ENCODE measurements at places on chromosomes 7 and 10. TPM values are rescaled to one million over a fixed set of nuclear protein-coding genes. Genes with fewer than 3 reads are reported as not detected.

MYL10 gene
- total RNA-seq = not detected

SYT15B gene
- 0.12 TPM for total RNA-seq

TMEM130 gene
- total RNA-seq = 0.31 TPM

WEE2 gene
- total RNA-seq = not detected

ZNF488 gene
- total RNA-seq = not detected

- H3K27ac ChIP-seq = peak overlapping the region; percentile 18
- H3K27me3 ChIP-seq = peaks cover 41% of the 10 kb centered on the region
- no peaks in the 10 kb centered on the region for H3K36me3 ChIP-seq
- H3K4me3 ChIP-seq = peak overlapping the region; percentile 79
- H3K4me1 ChIP-seq = peaks cover 49% of the 10 kb centered on the region
These were observed 843 bp upstream of the GATA3 start for GRCh38 chr10:8053446-8054243.

GRCh38 chr7:21784989-21785388 is 160.7 kb downstream of the CDCA7L start:
- DNase-seq = no peak
- H3K4me1 ChIP-seq = no peaks in the 10 kb centered on the region
- no peaks in the 10 kb centered on the region for H3K36me3 ChIP-seq
- no peak overlapping the region for H3K4me3 ChIP-seq

DNA sequence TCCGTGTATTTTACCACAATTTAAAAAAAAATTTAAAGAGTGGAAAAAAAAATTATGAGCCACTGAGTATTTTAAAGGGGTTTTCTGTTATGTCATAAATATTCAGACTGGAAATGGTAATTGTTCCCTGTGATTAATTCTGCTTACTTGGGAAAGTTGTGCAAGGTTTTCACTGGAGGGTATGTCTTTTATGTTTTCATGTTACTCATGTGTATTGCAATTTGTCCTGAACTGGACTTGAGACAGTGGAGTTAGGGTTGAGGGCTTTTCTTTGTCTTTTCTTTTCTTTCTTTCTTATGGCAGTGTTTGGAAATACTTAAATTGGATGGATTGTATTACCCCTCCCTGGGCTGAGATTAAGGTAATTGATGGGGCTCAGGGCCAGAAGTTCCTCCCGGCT is 257.7 kb downstream of the BAMBI start:
- H3K36me3 ChIP-seq = no peaks in the 10 kb centered on the region
- no peak for DNase-seq
- H3K27ac ChIP-seq = no peak overlapping the region

DNA sequence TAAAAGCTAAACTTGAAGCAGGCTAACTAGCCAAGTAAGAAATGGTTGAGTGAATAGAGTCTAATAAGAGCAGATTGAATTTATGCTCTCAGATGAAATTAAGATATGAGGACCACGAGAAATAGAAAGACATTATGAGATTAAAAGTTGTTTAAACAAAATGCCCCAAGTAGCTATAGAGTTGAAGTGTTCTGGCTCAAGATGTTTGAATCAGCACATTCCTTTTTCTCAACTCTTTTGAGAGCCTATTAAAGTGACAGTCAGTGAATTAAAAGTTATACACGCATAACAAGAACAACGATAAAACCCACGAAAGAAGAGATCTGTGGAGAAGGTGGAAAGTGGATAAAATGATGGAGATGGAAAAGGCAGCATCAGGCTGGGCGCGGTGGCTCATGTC is 322.2 kb upstream of the ANKRD30A start:
- no peak overlapping the region for H3K27ac ChIP-seq
- no peak for DNase-seq
- H3K36me3 ChIP-seq = no peaks in the 10 kb centered on the region
- no peaks in the 10 kb centered on the region for H3K4me1 ChIP-seq

DNA sequence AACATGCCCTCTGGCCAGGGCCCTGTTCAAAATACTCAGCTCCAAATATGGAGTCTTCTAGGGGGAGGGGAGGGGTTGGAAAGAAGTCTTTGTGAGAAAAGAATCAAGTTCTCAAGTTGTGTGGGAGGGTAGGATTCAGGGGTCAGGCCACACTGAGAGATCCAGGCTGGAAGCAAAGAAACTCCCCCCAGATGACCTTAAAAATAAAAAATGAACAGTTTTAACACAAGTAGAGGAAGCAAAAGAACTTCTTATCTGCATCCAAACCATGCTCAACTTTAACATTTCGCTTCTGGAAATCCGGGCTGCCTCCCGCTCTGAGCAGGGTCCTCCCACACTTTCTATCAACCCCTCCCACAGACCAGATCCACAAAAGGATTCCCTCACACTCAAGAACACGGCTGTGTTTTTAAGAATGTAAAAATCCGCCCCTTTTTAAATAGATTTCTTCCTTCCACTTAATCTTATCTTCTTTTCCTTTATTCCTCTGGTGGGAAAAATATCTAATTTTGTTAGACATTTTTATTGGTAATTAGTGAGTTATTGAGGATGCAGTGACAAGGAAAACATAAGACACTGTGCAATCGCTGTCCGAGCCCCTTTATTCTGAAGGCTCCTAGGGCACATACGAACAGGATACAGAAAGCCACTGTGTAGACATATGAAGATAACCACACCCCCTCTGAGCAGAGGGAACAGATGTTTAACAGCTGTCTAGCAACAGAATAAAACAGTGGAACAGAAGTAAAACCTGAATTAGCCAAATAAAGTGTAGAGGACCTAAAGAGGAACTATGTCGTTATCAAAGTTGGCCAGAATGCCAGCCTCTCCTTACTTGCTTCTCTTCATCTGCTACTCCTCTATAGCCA is 43.8 kb downstream of the CYTH3 start:
- H3K27me3 ChIP-seq = peaks cover 5% of the 10 kb centered on the region
- H3K4me1 ChIP-seq = peaks cover 32% of the 10 kb centered on the region
- no peak for DNase-seq
- H3K36me3 ChIP-seq = no peaks in the 10 kb centered on the region
- peak overlapping the region; percentile 16 for H3K4me3 ChIP-seq
- peak overlapping the region; percentile 11 for H3K27ac ChIP-seq

DNA sequence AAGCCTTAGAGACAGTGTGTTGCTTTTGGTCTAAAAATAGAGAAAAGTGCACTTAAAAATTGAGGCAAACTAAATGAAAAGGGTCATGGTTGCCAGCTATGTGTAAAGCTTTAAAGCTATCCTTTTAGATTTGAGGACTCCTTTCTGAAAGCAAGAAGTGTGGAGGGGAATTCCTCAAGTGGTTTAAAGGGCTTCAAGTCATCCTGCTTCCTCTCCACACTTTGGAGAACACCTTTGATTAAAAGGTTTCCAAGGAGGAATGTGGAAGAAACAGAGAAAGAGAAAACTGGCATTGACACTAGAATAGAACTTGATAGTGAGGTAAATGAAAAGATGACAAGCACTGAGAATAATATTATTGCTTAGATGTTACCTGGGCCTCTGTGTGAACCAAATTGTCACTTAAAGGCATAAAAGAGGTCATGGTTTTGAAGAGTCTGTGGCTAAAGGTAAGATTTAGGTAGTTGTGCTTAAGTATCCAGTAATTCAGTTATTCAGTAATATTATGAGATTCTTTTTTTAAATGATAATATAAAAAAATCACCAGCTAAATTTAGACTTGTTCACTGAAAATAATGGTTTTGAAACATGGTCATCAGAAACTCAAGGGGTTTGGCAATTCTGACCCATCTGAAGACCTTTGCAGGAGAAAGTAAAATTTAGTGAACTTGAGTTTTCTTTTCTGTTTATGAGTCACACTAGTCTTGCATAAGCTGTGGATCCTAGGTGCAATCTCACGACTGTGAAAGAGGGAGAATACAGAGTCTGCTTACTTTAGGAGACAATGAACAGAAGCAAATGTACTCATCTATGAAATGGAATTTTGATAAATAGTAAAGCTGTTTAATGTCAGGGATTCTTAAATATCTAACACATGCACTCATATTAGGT is 466.0 kb downstream of the KIF20B start:
- H3K4me3 ChIP-seq = no peak overlapping the region
- no peaks in the 10 kb centered on the region for H3K36me3 ChIP-seq
- peaks cover 2% of the 10 kb centered on the region for H3K27me3 ChIP-seq
- DNase-seq = no peak

DNA sequence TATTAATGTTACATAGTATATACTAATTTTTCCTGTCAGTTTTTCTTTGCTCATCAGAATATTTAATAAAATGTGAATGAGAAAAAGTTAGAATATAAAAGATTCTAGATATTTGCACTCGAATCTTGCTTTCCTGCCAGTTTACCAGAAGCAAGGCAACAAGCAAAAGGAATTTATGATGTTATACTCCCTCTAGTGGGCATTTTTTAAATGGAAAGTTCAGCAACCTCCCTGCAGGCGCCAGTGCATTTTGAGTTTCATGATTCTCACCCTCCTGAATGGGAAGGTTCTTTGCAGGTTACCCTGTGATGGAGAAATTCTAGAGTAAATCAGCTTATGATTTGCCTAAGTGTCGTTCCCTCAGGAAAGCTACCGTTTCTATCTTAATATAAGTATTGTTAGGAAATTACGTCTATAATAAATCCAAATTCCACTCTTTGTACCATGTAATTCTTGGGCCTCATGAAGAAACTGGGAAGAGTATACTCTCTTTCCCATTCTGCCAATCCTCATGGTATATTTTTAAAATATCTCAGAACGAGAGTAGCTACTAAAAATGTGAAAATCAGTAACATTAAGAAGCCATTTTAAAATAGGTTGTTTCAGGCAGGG is 350.0 kb downstream of the CRPPA start:
- no peaks in the 10 kb centered on the region for H3K27me3 ChIP-seq
- no peaks in the 10 kb centered on the region for H3K36me3 ChIP-seq
- no peaks in the 10 kb centered on the region for H3K4me1 ChIP-seq
- no peak overlapping the region for H3K27ac ChIP-seq
- no peak overlapping the region for H3K4me3 ChIP-seq
- DNase-seq = no peak

- peaks cover 2% of the 10 kb centered on the region for H3K4me1 ChIP-seq
- DNase-seq = no peak
- peaks cover 41% of the 10 kb centered on the region for H3K27me3 ChIP-seq
- no peaks in the 10 kb centered on the region for H3K36me3 ChIP-seq
These were observed 55.4 kb downstream of the MICALL2 start for GRCh38 chr7:1403638-1404459.

DNA sequence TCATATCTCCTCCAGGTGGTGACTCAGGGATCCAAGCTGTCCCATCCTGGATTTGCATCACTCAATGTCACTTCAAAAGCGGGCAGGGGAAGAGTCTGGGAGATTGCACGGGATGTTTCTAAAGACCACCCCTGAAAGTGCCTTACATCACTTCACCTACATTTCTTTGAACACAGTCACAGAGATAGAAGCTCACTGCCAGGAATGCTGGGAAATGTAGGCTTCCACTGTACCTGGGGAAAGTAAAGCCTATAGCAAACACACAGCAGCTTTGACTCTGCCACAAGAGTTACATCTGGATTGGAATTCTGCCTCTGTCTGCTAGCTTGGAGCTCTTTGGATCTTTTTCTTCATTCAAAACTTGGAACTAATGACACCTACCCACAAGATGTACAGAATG is 300.9 kb downstream of the WDR11 start:
- DNase-seq = no peak
- H3K27ac ChIP-seq = no peak overlapping the region
- H3K4me3 ChIP-seq = no peak overlapping the region
- H3K36me3 ChIP-seq = no peaks in the 10 kb centered on the region

DNA sequence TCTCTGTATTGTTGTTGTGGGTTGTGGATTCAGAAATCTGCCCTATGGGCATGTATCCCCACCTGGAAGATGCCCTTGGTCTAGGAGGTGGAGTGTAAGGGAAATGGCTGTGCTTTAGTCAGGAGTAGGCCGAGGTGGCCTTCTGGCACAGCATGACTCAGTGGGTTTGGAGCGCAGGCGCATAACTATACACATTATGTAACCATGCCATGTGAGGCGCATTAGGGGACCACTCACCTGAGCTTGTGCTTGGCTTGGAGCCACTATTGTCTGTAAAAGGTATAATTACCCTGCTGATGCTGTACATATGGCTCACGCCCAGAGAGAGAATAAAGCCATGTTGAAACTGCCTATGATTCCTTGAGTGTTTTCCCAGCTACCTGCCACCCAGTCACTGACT is 20.6 kb upstream of the ADAMTS14 start:
- H3K36me3 ChIP-seq = no peaks in the 10 kb centered on the region
- H3K4me1 ChIP-seq = no peaks in the 10 kb centered on the region
- H3K27ac ChIP-seq = no peak overlapping the region
- H3K4me3 ChIP-seq = no peak overlapping the region

DNA sequence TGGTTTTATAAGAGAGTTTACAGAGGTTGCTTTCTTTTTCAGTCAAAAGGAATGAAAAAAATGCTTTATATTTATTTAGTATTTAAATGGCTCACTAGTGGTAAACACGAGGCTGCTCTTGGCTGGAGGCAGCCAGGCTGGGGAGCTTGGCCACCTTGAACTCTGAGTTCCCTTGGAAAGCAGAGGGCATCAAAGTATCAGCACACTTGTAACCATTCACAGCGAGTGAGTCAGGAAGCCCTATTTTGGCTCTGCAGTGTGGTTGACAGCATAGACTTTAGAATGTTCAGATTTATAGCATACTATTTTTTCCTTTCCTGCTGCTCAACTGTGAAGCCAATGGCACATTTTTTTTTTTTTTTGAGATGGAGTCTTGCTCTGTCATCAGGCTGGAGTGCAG is 51.6 kb downstream of the CYCS start:
- DNase-seq = no peak
- no peaks in the 10 kb centered on the region for H3K36me3 ChIP-seq
- peaks cover 4% of the 10 kb centered on the region for H3K27me3 ChIP-seq
- no peak overlapping the region for H3K27ac ChIP-seq

DNA sequence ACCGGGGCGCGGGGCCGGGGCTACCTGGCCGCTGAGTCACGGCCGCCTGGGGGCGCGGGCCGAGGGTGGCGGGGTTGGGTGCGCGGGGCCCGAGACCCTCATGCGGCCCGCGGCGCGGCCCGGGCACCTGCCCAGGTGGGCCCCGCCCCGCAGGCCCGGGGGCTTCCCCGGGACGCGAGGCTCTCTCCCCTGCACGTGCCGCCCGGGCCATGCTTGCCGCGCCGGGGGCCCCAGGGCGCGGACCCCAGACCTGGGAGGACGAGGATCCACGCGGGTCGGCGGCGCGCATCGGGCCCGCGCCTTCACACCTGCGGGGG is 402 bp downstream of the MAFK start:
- no peak overlapping the region for H3K27ac ChIP-seq
- no peak overlapping the region for H3K4me3 ChIP-seq
- H3K27me3 ChIP-seq = no peaks in the 10 kb centered on the region
- peaks cover 34% of the 10 kb centered on the region for H3K4me1 ChIP-seq
- peaks cover 5% of the 10 kb centered on the region for H3K36me3 ChIP-seq

- no peak overlapping the region for H3K27ac ChIP-seq
- H3K36me3 ChIP-seq = no peaks in the 10 kb centered on the region
- H3K4me1 ChIP-seq = no peaks in the 10 kb centered on the region
These were observed 145.1 kb downstream of the PLXNA4 start for GRCh38 chr7:132430861-132431822.

- no peaks in the 10 kb centered on the region for H3K27me3 ChIP-seq
- no peak for DNase-seq
- no peak overlapping the region for H3K4me3 ChIP-seq
- H3K27ac ChIP-seq = no peak overlapping the region
These were observed 3.8 kb downstream of the TMEM184A start for GRCh38 chr7:1552200-1552599.

- no peaks in the 10 kb centered on the region for H3K27me3 ChIP-seq
- H3K36me3 ChIP-seq = peaks cover 53% of the 10 kb centered on the region
- H3K27ac ChIP-seq = no peak overlapping the region
- no peak for DNase-seq
These were observed 9.8 kb downstream of the SRGN start for GRCh38 chr10:69097729-69098128.
